ENCODE measurements at places on chromosomes 6 and 20. TPM values are rescaled to one million over a fixed set of nuclear protein-coding genes. Genes with fewer than 3 reads are reported as not detected.

- DNase-seq, result peak; percentile 28
Measured at GRCh38 chr6:130610303-130610702, 216.9 kb upstream of the SMLR1 start.

GRCh38 chr6:32188381-32189068 lies 1.5 kb downstream of the PBX2 start:
- no peak for DNase-seq

GRCh38 chr20:18166241-18166881 lies 28.7 kb downstream of the KAT14 start:
- no peak for DNase-seq

- no peak for DNase-seq
Measured at GRCh38 chr6:126063512-126064146, 77.3 kb downstream of the TRMT11 start.

GRCh38 chr20:41054847-41055230 lies 26.2 kb downstream of the TOP1 start:
- DNase-seq, result no peak

- no peak for DNase-seq
Measured at GRCh38 chr6:11692451-11693376, 85.9 kb downstream of the ADTRP start.

Gene VSX1
- not detected for polyA plus RNA-seq

Gene PBOV1
- not detected for polyA plus RNA-seq

All from forelimb muscle (tissue), 1 donor.